HL-60 (cell line): ENCODE measurements at places on chromosomes 7 and 10.

GRCh38 chr10:10911035-10911434, 106.6 kb upstream of the CELF2 start:
- DNase-seq: no peak

GRCh38 chr10:132265890-132266496, 41.8 kb downstream of the STK32C start:
- no peak for DNase-seq

GRCh38 chr7:140911746-140912145, 13.0 kb downstream of the BRAF start:
- no peak for DNase-seq

- peak; percentile 30 for DNase-seq
Observed at GRCh38 chr10:6200734-6201515, 1.8 kb upstream of the PFKFB3 start.

DNA sequence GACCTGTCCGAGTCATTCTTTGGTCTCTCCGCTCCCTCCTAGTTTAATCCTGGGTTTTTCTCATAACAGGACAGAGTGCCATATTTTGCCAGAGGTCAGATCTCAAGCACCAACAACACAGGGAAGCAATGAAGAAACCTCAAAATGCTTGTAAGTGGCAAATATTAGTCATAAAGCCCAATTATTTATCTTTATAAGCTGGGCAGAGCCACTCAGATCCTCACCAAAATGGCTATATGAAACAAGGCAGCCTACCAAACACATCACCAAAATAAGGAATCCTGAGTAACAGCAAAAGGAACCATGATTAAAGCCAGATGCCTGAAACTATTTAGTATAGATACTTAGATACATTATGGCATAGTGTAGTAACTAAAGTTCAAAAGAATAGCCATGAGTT, 4.7 kb downstream of the ECD start:
- no peak for DNase-seq

DNA sequence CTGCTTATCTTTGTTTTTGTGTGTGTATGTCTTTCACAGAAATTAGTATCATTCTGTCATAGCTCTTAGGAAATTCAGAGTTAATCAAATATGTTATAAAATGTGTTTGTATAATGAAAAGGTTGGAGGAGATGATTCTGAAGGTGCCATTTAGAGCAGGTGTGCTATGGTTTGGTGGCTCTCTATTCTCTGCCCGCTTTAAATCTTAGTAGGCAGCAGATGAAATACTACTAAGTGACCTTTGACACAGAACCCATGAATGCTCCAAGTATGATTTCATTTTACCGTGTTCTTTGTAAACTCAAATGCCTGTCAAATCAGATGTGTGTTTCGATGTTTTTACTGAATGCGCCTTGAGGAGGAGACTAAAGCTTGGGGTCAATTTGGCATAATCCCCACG, 24.5 kb downstream of the ZEB1 start:
- DNase-seq: no peak

DNA sequence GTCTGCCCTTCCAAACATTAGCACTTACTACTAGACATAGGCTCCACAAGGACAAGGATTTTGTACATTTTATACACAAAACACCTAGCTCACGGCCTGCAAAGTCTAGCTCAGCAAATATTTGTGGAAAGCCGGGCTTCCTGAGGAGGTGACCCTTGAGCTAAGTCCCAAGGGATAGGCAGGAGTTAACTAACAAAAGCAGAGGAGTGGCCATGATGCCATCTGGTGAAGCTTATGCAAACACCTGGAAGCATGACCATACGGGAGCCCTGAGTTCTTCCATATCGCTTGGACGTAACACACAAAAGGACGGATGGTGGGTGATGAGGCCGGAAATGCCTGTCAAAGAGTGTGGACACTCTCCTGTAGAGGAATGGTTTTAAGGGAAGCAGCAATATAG, 25.9 kb upstream of the YAE1 start:
- DNase-seq: no peak
